Fibroblast of lung (primary cell): ENCODE measurements at places on chromosomes 5 and 9.

DNA sequence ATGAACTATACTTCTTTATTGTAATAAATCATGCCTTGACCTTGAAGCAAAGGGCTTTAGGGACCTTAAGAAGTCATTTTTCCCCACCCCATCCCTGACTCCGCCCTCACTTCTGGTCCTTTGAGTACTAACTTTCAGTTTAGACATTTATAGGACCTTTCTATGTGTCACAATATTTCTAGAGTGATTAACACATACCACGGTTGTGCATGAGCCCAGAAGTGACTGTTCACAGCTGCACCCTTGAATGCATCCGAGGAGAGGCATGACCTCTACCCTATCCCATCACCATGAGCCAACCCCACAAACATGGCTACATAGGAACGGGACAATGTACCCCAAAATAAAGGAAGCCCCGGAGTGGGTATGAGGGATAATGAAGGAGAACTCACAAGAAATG lies 160.3 kb downstream of the HSD17B3 start:
- H3K27me3 ChIP-seq, result no peaks in the 10 kb centered on the region
- no peak overlapping the region for H3K27ac ChIP-seq
- H3K4me1 ChIP-seq, result peaks cover 36% of the 10 kb centered on the region
- no peak for DNase-seq
- no peak overlapping the region for H3K4me3 ChIP-seq

DNA sequence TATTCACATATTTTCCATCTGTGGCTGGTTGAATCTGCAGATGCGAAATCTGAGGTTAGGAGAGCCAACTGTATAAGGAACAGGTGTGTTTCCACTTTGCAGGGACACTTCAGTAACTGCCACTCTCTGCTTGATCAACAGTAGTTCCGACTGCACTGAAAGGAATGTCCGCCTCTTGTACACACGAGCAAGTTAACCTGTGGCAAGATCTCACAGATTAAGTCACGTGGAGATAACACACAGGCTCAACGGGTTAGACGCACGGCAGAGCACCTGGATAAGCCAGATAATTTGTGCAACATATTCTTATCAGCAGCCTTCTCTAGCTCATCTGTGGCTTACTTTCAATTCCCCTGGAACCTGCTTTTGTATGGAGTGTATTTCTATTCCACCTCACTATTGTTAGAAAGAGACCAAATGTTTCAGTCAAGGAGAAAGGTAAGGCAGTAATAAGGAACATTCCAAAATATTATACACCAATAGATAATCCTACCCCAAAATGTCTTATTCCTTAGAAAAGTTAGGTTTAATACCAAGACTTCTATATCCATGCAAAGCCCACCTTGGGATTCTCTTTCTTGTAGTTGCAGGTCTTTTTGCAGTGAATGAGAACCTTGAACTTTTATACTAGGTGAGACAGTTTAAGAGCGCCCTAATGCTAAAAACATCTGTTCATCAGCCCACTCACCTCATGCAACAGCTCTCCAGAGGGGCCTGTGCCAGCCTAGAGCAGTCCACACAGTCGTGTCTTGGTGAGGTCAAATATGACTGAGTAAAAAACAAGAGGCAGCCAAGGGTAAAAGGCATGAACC lies 6.5 kb upstream of the C9 start:
- H3K27ac ChIP-seq, result no peak overlapping the region
- H3K36me3 ChIP-seq, result peaks cover 15% of the 10 kb centered on the region
- H3K4me1 ChIP-seq, result no peaks in the 10 kb centered on the region
- H3K27me3 ChIP-seq, result no peaks in the 10 kb centered on the region
- H3K4me3 ChIP-seq, result no peak overlapping the region
- DNase-seq, result no peak

DNA sequence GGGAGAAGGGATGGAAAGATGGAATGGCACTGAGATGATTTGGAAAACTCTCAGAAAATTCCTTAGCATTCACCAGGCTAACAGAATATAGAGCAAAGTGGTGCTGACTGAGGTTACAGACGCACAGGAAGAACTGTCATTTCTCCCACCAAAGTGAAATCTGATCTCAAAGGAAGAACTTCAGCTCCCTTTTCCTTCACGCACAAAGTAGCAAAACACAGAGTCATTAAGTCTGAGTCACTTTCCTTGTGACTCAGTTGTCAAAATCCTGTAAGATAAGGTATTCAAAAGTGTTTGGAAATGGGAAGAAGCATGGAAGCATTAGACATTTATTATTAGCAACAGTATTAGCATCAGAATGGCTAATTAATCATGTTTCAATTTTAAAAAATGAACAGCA lies 11.7 kb downstream of the MPDZ start:
- DNase-seq, result peak; percentile 96
- H3K27me3 ChIP-seq, result no peaks in the 10 kb centered on the region
- no peaks in the 10 kb centered on the region for H3K36me3 ChIP-seq
- peaks cover 2% of the 10 kb centered on the region for H3K4me1 ChIP-seq
- H3K4me3 ChIP-seq, result no peak overlapping the region

- H3K27me3 ChIP-seq, result no peaks in the 10 kb centered on the region
- no peaks in the 10 kb centered on the region for H3K36me3 ChIP-seq
- H3K27ac ChIP-seq, result no peak overlapping the region
- DNase-seq, result no peak
These were observed 1844.3 kb downstream of the MAT2B start for GRCh38 chr5:165349735-165350134.

DNA sequence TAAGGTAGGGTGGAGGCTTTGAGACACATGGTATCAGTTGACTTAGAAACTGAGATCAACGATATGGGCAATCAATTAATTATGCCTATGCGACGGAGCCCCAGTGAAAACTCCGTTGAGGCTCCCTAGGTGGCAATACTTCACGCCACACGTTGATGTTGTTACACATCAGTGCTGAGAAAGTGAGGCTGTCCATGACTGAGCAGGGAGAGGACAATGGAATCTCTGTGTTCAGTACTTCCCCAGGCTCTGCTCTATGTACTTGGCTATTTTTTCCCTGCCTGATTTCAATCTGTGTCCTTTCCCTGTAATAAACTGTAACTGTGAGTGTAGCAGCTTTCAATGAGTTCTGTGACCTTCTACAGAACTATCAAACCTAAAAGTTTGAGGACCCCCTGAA lies 211.7 kb downstream of the SNCAIP start:
- H3K27me3 ChIP-seq, result no peaks in the 10 kb centered on the region
- H3K27ac ChIP-seq, result no peak overlapping the region
- no peaks in the 10 kb centered on the region for H3K36me3 ChIP-seq
- H3K4me1 ChIP-seq, result no peaks in the 10 kb centered on the region

- no peaks in the 10 kb centered on the region for H3K4me1 ChIP-seq
- no peaks in the 10 kb centered on the region for H3K27me3 ChIP-seq
- H3K36me3 ChIP-seq, result peaks cover 10% of the 10 kb centered on the region
- no peak overlapping the region for H3K4me3 ChIP-seq
- DNase-seq, result no peak
- no peak overlapping the region for H3K27ac ChIP-seq
These were observed 69.3 kb downstream of the AMBP start for GRCh38 chr9:114008667-114009410.

GRCh38 chr5:180669661-180670060 lies 20.3 kb upstream of the FLT4 start:
- no peaks in the 10 kb centered on the region for H3K4me1 ChIP-seq
- no peak overlapping the region for H3K4me3 ChIP-seq
- H3K27ac ChIP-seq, result no peak overlapping the region
- no peaks in the 10 kb centered on the region for H3K36me3 ChIP-seq
- H3K27me3 ChIP-seq, result peaks cover 4% of the 10 kb centered on the region

DNA sequence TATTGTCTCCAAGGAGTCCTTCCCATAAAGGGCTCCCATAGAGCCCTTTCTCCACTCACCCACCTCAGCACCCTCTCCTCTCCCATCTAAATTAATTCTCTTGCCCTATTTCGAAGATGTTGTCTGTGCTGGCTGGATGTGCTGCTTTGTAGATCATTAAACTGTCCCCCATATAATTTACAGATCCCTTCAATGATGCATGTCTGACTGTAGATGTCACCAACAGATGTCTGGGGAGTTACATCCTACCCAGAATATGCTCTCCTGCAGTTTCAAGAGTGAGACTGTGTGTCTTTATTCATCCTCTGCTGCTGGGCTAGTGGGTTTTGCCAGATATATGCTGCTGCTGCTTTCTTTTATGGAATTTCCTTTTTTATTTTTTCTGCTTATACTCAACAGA lies 351.2 kb downstream of the MLLT3 start:
- H3K4me1 ChIP-seq, result no peaks in the 10 kb centered on the region
- no peaks in the 10 kb centered on the region for H3K36me3 ChIP-seq
- no peak overlapping the region for H3K4me3 ChIP-seq
- no peak for DNase-seq
- no peaks in the 10 kb centered on the region for H3K27me3 ChIP-seq

DNA sequence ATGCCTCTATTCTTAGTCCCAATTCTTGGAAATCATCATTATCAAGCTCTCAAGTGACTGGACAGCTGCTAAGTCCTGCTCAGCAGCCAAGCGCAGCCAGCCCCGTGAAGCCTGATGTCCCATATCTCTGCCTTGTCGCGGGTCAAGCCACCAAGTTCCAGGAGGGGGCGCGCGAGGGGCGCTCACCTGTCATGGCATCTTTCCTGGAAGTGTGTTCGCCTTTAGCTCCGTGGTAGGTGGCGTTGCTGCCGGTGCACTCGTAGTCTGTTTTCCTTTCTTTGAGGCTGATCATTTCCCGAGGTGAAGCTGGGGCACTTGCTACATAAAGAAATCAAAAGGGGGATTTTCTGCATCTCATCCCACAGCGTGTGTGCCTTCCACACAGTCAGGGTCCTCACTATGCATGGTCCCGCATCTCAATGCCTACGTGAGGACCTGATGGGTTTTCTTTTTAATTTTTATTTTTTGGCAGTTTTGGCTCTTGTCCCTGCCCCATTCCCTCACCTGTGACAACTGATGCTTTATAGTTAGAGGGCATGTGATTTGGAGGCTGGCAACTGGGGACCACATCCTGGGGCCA lies 227.0 kb upstream of the DAP start:
- H3K4me1 ChIP-seq, result no peaks in the 10 kb centered on the region
- no peak for DNase-seq
- H3K27ac ChIP-seq, result no peak overlapping the region
- no peak overlapping the region for H3K4me3 ChIP-seq

GRCh38 chr9:136059851-136060670 lies 35.0 kb downstream of the NACC2 start:
- no peaks in the 10 kb centered on the region for H3K36me3 ChIP-seq
- no peaks in the 10 kb centered on the region for H3K4me1 ChIP-seq
- no peaks in the 10 kb centered on the region for H3K27me3 ChIP-seq
- H3K27ac ChIP-seq, result no peak overlapping the region

GRCh38 chr5:173234129-173234790 lies 746 bp downstream of the NKX2-5 start:
- no peaks in the 10 kb centered on the region for H3K36me3 ChIP-seq
- peaks cover 91% of the 10 kb centered on the region for H3K27me3 ChIP-seq
- DNase-seq, result no peak
- H3K4me1 ChIP-seq, result no peaks in the 10 kb centered on the region
- H3K4me3 ChIP-seq, result no peak overlapping the region
- no peak overlapping the region for H3K27ac ChIP-seq

- peaks cover 3% of the 10 kb centered on the region for H3K4me1 ChIP-seq
- peak; percentile 64 for DNase-seq
- H3K36me3 ChIP-seq, result no peaks in the 10 kb centered on the region
- no peak overlapping the region for H3K27ac ChIP-seq
- no peaks in the 10 kb centered on the region for H3K27me3 ChIP-seq
These were observed 82.1 kb downstream of the DPYSL3 start for GRCh38 chr5:147427521-147428401.
